Renal cortical epithelial cell (primary cell): ENCODE measurements at places on chromosomes 7 and 10. TPM values are rescaled to one million over a fixed set of nuclear protein-coding genes. Genes with fewer than 3 reads are reported as not detected.
A peak's percentile ranks its signal among the peaks of the same experiment; 100 is the strongest.

GRCh38 chr10:97192952-97193435 is 7.2 kb upstream of the SLIT1 start:
- no peak for DNase-seq

- DNase-seq, result peak; percentile 34
These were observed 33.1 kb downstream of the HBP1 start for GRCh38 chr7:107201795-107202450.

GRCh38 chr7:75662579-75663301 is 76.0 kb downstream of the HIP1 start:
- DNase-seq, result no peak

DNA sequence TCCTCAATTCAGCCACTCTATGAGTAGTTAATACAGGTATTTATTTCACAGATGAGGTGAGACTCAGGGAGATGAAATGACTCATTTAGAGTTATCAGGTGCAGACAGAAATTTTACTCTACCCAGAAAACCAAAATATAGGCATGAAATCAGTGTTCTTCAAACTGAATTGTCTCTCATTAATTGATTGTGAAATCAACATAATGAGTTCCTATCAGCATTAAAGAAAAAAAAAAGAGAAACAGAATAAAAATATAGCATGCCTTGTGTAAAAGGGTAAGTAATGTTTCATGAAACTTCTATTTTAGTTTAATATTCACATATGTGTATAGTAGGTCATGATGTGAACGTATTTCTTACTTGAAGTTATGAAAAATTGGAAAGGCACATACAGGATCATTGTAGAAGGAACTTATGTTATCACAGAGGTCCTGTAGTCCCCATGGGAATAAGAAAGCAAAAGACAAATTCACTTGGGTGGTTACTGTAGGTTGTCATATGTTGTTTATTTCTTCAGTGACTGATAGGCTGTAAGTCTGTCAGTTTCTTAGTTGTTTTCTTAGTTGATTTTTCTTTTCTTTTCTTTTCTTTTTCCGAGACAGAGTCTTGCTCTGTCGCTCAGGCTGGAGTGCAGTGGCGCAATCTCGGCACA is 47.5 kb downstream of the KAT6B start:
- no peak for DNase-seq

- DNase-seq, result no peak
These were observed 237.2 kb downstream of the MAGI2 start for GRCh38 chr7:79216236-79216635.

DNA sequence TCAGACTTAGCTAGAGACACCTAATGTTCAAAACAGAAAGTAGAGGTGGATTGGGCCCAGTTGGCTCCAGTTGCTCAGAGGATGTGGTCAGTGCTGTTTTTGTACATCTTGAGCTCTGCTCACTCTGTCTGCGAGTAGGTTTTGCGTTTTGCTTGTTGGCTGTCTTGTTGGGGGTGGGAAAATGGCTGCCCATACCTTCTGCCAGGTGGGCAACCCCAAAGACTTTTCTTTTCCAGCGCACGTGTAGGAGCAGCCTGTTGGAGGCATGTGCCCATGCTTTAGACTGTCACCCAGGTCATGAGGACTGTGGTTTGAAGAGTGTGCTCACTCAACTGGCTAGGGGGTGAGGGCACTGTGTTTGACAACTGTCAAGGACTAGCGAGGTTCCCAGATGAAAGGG is 73.9 kb downstream of the KAT6B start:
- no peak for DNase-seq

Gene COL28A1
- total RNA-seq, result 0.87 and 7.5 TPM in 2 replicates

DNA sequence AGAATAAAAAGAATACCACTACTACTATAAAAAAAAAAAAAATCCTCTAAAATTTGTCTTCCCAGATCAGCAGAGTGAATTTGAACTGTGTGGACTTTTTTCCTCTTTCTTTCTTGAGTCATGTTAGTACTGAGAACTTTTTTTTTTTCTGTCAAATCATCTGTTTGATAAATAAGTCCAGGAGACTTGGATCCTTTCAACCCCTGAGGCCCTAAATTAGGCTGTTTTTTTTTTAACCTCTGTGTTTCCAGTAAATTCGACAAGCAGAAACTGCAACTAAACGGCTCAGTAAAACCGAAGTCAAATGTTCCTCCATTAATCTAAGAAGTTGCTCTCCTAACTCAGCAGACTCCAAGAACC is 2.7 kb downstream of the MAP3K8 start:
- DNase-seq, result peak; percentile 48

DNA sequence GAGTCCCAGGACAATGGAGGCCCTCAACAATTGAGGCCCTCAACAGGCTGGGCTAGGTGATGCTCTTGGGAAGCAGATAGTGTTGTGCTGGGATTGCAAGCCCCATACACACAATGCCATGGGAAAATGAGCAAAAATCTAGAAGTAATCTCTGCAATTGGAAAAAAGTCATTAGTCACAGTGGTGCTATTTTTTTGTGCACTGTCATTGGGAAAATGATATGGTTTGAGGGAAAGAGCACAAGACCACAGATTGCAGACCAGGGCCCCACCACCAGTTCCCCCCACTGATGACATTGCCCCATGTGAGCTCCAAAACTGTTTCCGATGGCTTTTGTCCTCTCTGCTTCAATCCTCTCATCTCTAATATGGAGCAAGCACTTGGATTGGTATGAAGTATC is 1.9 kb downstream of the KCTD7 start:
- DNase-seq, result no peak

GRCh38 chr10:98316170-98316569 is 48.2 kb upstream of the LOXL4 start:
- no peak for DNase-seq

DNA sequence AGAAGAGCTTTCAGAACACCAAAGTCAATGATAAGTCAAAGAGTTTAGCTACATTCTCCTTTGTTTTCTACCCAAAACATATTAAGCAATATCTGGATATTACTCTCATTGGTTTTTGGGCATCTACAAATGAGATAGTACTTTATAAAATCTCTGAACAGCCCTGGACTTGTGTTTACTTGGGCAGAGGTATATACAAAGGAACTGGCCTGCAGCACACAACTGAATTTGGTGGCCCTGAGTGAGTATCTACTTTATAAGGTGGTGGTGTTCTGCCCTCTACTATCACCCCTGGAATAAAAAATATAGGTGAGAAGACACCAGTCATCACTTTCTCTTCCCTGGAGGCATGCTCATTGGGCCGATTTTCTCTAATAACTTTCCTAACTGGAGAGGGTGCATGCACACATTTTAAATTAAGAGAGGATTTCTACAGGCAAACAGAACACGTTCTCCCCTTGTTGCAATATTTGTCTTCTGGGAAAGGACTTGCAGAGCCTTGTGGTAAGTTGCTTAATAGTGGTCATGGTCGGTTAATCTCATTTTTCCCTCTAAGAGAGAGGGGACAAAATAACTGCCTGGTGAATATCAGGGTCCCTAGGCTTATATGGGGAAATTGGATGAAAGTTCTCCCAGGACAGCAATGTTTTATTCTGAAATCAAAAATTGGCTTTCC is 41.1 kb downstream of the OTUD1 start:
- peak; percentile 69 for DNase-seq

GRCh38 chr10:133212853-133213494 is 17.0 kb upstream of the UTF1 start:
- no peak for DNase-seq

DNA sequence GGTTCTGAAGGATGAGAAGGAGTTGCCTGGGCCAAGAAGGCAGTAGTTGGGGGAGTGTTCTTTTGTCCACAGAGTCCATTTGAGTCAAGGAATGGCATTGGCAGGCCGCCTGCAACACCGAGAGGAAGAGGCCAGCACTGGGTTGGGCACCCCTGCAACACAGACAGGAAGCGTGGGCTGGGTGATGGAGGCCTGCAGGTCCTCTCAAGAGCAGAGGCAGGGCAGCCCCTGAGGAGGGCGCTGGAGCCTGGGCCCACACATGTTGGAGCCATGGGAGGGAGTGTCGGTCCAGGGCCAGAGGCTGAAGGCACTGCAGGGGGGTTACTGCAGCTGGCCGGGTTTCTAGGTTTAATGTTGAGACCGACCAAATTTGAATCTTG is 137.3 kb downstream of the PTPN20 start:
- DNase-seq, result no peak

- DNase-seq, result no peak
These were observed 15.2 kb upstream of the RASSF4 start for GRCh38 chr10:44944354-44944753.

DNA sequence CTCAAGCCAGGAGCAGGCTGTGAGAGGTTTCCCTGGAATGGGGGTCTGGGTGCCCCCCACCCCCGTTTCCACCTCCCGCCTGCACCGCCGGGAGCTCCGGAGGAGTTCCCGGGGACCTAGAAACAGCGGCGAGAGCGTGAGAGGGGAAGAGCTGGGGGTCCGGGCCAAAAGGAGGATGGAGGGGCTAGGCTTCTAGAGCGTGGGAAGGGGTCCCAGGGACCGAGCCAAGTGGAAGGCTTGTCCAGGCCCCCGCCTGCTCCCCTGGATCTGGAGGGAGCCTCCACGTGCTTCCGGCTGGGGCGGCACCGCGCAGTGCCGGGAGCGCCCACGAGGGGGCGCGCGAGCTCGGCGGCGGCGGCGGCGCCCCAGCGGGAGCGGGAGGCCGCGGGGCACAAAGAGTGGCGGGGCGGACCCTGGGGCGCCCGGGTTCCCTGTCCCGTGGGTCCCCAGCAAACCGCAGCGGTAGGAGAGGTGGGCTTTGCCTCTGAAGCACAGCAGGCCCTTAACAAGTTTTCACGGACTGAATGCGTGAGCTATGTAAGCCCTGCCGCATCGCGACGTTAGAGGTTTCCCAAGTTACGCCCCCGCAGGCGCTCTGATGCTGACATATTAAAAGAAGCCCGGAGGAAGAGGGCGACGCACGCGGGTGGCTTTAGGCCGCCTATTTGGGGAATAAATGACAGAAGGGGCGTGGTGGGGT is 104.4 kb upstream of the LRRC4 start:
- DNase-seq, result peak; percentile 22

GRCh38 chr10:89078724-89079672 is 88.4 kb downstream of the FAS start:
- no peak for DNase-seq

Gene ADD3
- total RNA-seq, result 152 and 341 TPM in 2 replicates

GRCh38 chr10:43596546-43596945 is 9.7 kb upstream of the ZNF485 start:
- no peak for DNase-seq

GRCh38 chr10:97372233-97372875 is 28.8 kb downstream of the RRP12 start:
- DNase-seq, result no peak

DNA sequence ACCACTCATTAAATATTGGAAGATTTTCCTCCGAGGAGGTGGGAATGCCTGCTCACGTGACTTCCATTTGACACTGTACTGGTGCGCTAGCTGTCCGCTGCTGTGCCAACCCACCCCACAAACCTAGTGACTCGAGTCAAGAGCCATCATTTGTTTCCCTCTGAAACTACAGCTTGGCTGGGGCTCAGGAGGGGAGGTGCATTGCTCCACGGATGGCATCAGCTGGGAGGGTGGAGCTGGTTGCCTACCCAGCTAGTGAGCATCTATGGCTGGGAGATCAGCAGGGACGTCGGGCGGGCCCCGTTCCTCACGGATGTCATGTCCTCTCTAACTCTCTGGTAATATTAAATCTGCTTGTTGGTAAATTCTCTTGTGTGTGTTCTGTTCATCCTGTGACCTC is 9.5 kb upstream of the FOXL3 start:
- DNase-seq, result no peak

- DNase-seq, result no peak
These were observed 136.5 kb downstream of the CNNM2 start for GRCh38 chr10:103054621-103055020.

DNA sequence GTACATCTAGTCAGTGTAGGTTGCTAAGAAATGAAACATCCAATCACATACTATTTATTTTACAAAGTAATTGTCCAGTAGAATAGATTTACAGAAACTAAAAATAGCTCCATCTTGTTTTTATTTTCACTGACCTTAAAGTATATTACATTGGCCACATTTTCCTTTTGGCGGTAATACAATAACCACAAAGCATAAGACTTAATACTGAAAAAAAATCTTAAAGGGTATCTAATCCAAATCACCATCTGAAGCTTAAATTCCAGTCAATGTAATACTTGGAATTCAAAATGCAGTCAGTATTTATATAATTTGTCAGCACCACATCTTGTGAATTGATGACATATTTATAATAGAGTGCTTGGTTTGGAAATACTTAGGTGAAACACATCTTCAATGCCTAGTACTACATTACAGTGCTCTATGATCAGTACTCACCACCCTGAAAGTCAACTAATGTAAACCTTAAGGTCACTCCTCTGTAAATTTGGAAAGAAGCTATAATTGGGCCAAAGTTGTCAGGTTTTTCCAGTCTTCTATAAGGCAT is 8.9 kb downstream of the ANKMY2 start:
- no peak for DNase-seq

DNA sequence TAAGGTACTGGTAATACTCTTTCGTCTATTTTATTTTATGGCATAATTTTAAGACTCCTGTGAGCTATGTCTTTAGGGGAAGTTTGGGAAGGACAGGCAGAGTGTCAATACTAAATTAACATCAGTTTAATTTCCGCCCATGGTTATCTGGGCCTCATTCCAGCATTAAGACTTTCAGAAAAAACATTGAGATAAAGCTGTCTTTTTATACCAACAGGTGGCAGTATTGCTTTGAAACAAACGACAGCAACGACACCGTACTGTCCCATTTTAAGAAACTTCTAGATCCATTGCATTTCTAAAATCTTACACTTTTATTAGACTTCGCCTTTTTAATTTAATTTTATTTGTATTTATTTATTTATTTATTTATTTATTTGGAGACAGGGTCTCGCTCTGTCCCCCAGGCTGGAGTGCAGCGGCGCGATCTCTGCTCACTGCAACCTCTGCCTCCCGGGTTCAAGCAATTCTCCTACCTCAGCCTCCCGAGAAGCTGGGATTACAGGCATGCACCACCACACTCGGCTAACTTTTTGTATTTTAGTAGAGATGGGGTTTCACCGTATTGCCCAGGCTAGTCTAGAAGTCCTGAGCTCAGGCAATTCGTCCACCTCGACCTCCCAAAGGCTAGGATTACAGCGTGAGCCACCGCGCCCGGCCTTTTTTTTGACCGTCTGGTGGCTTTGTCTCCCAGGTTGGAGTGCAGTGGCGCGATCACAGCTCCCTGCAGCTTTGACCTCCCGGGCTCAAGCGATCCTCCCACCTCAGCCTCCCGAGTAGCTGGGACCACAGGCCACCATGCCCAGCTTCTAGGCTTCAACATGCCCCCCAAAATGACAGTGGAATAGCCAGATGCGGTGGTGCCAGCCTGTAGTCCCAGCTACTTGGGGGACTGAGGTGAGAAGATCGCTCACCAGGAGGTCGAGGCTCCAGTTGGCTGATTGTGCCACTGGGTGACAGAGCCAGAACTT is 78.7 kb upstream of the C1GALT1 start:
- peak; percentile 77 for DNase-seq

DNA sequence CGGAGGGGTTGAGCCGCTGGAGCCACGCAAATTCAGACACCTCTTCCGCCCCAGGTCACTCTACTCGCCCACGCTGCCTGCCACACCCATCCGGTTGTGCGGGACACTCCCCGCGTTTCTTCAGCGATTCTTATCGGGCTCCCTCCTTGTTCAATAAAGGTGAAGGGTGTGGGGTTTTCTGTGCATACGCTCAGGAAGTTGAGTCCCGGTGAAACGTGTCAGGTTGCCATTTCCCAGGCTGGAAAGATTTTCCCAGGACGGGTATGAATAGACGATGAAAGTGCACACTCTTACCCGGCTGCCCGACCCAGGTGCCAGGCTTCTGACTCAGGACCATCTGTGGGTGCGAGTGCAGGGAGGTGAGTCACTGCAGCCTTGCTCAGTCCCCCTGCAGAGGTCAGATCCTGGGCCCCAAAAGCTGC is 22.0 kb downstream of the KLF6 start:
- peak; percentile 95 for DNase-seq

Gene ZNF273
- 5.2 and 7.8 TPM in 2 replicates for total RNA-seq

GRCh38 chr7:155327590-155328320 is 30.1 kb downstream of the INSIG1 start:
- DNase-seq, result no peak

GRCh38 chr7:135929722-135930141 is 47.4 kb downstream of the MTPN start:
- DNase-seq, result peak; percentile 54
